Lung microvascular endothelial cell (primary cell): ENCODE measurements at places on chromosomes 1 and 21. TPM values are rescaled to one million over a fixed set of nuclear protein-coding genes. Genes with fewer than 3 reads are reported as not detected.
A peak's percentile ranks its signal among the peaks of the same experiment; 100 is the strongest.

Gene OR2M3
- total RNA-seq = not detected in 2 replicates

- no peak for DNase-seq
Measured at GRCh38 chr1:203447151-203447550, 28.5 kb upstream of the PRELP start.

Gene TMEM82
- total RNA-seq = not detected in 2 replicates

Gene FBLIM1
- 110 and 128 TPM in 2 replicates for total RNA-seq

DNA sequence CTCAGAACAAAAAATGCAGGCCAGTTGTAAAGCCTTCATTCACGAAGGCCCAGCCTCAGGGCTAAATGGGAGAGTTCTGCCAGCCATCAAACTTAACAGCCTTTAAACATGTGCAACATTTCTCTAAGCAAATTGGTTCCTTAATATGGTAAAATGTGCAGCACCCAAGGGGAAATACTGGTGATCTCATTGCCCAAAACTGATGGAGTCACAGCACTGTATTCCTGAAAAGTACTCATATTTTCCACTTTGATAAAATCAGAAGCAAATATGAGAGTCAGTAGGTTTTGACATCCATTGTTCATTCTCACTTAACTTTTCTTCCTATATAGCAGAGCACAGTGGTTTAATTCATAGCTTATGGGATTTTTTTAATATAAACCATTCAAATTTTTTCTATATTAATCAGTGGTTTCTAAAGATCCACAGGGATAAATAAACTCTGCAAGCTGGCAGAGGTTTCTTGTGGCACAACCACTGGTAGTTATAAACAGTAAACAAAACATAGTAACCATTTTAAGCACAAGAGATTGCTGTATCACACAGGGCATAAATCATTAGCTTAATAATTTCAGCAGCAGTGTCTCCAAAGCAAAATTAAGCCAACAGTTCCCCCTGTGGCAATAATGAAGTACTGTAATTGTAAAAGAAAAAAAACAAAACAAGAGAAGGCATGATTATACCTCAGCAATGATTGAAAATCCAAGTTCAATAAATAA lies 106.9 kb upstream of the LYPLAL1 start:
- DNase-seq = peak; percentile 77

DNA sequence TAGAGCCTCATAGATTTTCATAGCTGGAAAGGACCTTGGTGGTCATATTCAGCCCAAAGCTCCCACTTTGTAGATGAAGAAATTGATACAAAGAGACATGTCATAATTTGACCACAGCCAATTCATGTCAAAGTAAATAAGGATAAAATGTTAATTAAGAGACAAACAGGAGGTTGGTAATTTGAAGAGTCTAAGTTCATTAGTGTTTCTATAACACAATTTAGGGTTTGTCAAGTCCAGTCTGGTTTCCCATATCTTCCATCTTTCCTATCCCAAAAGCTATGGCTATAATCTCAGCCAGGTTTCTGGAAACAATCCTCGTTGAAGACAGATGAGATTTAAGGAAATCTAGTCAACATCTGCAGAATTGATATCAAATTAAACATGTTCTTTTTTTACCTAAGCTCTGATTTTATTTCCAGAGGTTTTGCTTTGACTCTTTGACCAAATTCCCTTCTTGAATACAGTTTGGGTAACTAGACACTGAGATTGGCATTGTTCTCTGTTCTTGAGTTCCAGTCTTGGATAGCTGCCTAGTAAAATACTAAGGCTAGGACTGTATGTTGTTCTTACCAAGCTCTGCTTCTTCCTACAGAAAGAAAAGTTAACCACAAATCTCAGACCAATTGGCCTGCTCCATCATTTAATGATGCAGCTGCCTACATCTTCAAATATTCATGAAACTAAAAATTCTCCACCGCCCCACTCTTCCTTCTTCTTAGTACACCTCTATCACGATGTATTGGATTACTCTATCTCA lies 62.0 kb downstream of the SLC44A5 start:
- no peak for DNase-seq

Gene ARHGAP30
- total RNA-seq = not detected in 2 replicates

DNA sequence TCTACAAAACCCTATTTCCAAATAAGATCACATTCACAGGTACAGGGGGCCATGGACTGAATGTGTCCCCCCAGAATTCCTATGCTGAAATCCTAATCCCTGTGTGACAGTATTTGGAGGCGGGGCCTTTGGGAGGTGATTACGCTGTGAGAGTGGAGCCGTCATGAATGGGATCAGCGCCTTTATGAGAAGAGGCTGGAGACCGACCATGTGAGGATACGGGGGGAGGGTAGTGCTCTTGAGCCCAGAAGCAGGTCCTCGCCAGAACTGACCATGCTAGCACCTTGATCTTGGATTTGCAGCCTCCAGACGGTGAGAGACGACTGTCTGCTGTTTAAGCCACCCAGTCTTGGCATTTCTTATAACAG lies 23.8 kb upstream of the KIF26B start:
- no peak for DNase-seq

Gene CD48
- not detected in 2 replicates for total RNA-seq

DNA sequence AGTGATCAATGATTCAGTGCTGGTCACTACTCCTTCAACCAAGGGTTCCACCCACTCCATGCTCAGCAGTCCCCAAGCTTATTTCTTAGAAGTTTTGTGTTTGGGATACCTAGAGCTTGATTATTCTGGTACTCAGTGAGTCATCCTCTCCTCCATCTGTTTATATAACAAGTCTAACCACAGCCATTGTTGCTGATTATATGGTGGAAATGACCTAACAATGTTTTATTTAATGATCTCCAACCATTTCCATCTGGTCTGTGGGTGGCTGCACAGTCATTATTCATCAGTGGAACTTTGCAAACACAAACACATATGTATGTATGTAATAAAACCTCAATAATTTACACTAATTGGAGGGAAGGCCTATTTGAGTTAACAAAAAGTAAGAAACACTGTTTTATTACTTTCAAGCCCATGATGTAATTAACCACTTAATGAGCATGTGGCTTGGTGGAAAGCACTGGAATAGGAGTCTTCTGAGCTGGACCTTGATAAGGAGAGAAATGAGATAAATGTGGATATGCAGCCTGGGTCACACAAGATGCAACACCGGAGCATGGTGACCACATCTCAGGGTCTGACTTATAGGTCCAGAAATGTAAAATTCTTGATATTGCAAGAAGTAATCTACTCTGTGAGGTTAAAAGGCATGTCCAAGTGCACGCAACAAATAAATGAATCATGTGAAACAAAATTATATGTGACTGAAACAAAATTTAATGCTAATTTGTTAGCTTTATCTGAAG lies 99.0 kb upstream of the WLS start:
- DNase-seq = peak; percentile 94

- no peak for DNase-seq
Measured at GRCh38 chr1:104248385-104248784, 498.7 kb downstream of the AMY1C start.

Gene SPRR2E
- not detected in 2 replicates for total RNA-seq

GRCh38 chr1:1881727-1882126 lies 9.2 kb downstream of the GNB1 start:
- no peak for DNase-seq

GRCh38 chr1:184504040-184504954 lies 117.5 kb downstream of the C1orf21 start:
- no peak for DNase-seq

Gene C1orf105
- total RNA-seq = not detected in 2 replicates

- DNase-seq = no peak
Measured at GRCh38 chr21:45385549-45386050, 19.4 kb upstream of the COL18A1 start.

Gene THEM5
- total RNA-seq = 0.22 TPM in 1 of 2 replicates, not detected in the other

DNA sequence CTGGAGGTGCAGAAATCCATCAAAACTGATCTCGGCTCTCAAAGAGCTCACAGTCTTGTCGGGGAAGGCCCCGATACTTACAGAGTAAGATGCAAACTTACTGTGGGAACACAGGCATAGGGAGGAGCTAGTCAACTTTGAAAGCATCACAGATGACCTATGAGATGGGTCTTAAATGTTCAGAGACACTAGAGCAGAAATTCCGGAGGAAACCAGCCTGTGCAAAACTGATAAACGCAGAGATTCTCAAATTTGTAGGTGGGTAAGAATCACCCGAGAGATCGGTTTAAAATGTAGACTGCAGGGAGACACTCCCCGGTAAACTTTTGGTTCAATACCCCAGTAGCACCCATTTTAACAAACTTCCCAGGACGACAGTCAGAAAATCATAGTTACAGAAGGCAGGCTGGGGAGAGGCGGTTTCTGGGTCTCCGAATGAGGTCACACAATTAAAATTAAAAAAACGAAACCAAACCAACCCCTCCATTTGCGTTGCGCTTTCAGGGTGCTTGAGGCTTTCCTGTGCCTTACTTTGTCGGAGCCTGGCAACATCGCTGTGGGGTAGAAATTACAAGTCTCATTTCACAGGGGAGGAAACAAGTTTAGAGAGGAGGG lies 755 bp upstream of the THRAP3 start:
- DNase-seq = peak; percentile 43

DNA sequence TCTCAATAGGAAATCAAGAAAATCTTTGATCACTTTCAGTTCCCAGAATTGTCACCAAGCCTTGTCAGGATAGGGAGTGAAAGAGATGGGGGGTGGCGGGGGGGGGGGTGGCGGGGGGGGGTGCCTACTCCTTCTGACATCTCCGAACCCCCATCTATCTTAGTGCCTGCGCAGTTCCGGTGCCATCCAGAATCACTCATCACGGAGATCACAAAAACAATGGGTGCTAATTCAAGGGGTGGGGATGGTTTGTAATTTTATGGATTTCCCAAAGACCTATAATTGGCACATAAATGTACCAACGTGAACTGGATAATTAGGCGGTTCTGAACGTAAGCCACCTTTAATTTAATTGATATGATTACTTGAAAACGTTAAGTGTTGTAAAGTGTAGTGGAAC lies 2.1 kb downstream of the DAB1 start:
- DNase-seq = no peak

Gene CLDN17
- total RNA-seq = not detected in 2 replicates

DNA sequence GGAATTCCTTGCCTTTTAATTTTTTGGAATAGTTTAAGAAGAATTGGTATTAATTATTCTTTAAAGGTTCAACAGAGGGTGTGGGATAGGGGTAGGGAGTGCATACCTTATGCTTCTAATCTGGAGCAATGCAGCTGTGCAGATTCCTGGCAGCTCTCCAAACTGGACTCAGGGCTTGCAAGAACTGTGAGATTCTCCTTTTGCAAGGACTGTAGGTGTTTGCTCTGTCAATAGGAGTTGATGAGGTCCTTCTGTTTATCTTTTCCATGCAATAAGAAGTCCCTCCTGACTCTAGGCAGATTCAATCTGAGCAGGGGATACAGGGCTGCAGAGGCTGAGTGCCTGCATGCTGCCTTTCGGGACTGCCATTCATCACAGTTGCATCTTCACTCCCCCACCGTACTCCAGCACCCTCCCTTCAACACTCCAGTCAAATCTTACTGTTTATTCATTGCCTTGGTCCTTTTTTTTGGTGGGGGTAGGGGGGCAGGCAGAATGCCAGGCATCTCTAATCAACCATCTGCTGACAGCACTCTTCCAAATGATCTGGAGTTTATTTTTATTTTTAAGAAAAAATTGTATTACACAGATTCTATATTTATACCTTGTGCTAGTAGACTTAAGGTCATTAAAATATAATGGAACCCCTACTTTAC lies 122.3 kb downstream of the DISC1 start:
- DNase-seq = no peak

Gene HES4
- 23.3 and 24.8 TPM in 2 replicates for total RNA-seq

GRCh38 chr1:157288996-157289395 lies 150.8 kb upstream of the ETV3 start:
- DNase-seq = no peak

DNA sequence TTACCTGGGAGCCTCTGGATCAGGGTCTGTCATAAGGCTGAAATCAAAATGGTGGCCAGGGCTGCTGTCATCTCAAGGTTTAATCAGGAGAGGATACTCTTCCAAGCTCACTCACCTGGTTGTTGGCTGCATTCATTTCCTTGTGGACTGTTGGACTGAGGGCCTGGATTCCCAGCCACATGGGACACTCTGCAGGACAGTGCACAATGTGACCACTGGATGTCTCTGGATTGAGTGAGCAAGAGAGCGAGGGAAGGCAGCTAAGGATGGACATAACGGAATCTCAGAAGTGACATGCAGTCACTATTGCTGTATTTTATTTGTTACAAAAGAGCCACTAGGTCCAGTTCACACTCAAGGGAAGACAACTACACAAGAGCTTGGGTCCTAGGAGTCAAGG lies 229.1 kb downstream of the S1PR1 start:
- DNase-seq = no peak

DNA sequence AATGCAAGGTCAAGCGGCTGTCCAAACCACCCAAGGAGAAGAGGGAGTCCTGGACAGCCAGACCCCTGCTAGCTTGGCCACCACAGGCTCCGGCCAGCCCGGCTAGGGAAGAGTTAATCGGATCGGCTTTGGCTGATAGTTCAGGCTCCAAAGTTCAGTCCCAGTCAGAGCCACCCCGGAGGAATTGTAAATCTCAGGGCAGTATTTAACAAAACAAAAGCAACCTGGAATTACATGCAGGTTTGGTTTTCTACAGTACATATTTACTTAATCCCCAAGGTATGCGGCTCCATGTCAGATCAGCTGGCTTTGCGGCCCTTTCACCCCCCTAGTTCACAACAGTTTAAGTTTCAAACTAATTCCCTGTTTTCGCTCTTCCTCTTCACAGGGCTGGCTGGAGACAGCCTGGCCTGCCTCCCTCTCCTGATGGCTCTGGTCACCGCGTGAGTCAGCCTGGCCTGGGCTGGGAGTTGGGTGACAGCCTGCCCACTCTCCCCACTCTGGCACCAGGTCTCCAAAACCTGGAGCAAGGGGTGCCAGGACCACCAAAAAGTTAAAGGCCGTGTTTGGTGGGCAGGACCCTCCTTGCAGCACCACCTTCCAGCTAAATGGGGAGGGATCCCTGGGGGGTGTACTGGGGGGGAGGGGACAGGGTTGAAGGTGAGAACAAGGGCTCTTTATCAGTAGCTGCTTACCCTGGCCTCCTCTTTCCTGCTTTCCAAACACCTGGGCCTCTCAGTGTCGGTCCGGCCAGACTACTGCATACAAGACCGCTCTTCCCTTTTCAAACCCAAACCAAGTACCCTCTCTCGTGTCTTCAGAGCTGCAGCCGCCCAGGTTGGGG lies 1.9 kb downstream of the DHRS3 start:
- DNase-seq = peak; percentile 63

- DNase-seq = peak; percentile 89
Measured at GRCh38 chr1:20696397-20697333, 21.1 kb downstream of the KIF17 start.

DNA sequence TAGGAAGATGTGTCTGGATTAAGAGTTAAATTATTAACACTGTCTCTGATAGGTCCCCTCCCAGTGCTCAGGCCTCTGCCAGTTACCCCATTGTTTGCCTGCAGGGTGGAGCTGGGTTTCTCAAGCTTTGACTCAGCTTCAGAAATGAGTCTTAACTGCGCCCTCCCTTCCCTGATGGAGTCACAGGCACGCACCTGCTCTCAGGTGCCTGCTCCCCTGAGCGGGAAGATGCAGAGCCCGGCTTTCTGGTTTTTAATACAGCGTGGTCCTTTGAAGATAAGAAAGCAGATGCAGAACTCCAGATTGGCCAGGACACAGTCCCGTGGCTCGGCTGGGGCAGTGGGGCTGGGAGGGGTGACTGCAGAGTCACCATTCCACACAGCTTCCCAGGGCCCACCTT lies 3.2 kb upstream of the SPRR4 start:
- DNase-seq = no peak

Gene VAV3
- total RNA-seq = 33.3 and 59.1 TPM in 2 replicates

GRCh38 chr1:25978403-25978802 lies 19.5 kb downstream of the PAFAH2 start:
- DNase-seq = no peak

Gene CNTN2
- total RNA-seq = not detected in 2 replicates

GRCh38 chr1:205434738-205435137 lies 12.9 kb upstream of the LEMD1 start:
- no peak for DNase-seq
